Stimulated activated CD8-positive, alpha-beta memory T cell treated with anti-CD3 and anti-CD28 coated beads, Interleukin-15, amount 100 ng/mL, for 48 hours (primary cell): ENCODE measurements at places on chromosomes 4 and X.
A peak's percentile ranks its signal among the peaks of the same experiment; 100 is the strongest.

- no peak for DNase-seq
Measured at GRCh38 chr4:931194-931959, 739 bp downstream of the GAK start.

DNA sequence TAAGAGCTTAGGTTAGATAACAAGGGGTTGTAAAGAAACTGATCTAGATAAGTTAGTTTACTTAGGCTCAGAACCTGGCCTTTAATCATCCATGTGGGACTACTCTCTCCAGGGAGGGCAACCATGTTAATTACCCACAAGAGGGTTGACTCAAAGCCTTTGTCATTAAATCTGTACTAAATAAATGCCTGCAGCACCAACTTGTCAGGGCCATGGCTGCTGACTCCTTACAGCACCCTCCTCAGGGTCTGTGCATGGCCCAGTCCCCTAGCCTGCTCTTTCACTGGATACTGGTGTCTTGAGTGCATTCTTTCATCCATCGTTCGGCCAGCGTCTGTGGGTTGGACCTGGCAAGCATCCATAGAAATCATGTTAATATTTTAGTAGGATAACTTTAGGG lies 34.7 kb downstream of the CASP3 start:
- no peak for DNase-seq

GRCh38 chr4:25234390-25235370 lies 847 bp downstream of the PI4K2B start:
- peak; percentile 24 for DNase-seq

- DNase-seq = no peak
Measured at GRCh38 chr4:147853706-147854105, 121.8 kb downstream of the ARHGAP10 start.

DNA sequence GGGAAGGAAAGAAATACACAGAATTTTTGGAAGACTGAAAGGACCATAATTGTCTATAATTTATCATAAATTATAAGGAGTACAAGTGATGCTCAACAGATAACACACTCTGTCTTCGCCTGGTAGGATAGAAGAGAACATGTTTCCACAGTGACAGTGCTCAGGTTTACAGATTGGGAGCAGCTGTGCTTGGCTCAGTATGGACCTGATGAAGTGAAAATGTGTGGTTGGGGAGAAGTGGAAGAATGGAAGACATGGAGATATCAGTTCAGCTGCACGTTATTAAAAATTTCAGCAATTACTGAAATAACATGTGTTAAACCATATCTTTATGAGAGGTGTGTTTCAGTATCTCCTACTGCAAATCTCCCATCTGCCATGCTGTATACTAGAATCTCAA lies 90.6 kb downstream of the TLL1 start:
- DNase-seq = no peak

GRCh38 chrX:121146059-121146628 lies 98.7 kb downstream of the GLUD2 start:
- no peak for DNase-seq

GRCh38 chr4:80386281-80386886 lies 50.9 kb downstream of the CFAP299 start:
- DNase-seq = no peak

DNA sequence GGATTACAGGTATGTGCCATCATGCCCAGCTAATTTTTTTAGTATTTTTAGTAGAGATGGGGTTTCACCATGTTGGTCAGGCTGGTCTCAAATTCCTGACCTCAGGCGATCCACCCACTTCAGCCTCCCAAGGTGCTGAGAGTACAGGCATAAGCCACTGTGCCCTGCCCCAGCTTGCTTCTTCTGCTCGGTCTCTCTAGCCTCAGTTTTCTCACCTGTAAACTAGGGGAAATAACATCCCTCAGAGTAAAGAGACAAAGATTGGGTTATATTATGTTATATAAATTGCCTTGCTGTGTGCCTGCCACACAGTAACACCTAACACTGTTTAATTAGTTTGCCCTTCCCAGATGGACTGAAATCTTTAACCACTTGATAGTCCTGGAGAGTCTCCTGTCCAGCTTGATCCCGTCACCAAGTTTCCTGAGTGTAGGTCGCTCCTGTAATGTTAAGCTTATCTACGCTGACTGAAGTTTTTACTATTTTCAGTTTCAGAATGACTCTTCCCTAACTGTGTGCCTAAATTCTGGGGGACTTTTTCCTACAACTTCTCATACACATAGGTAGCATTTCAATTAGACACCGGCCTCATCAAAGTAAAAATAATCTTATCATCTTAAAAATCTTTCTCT lies 412.7 kb upstream of the TENM3 start:
- no peak for DNase-seq

DNA sequence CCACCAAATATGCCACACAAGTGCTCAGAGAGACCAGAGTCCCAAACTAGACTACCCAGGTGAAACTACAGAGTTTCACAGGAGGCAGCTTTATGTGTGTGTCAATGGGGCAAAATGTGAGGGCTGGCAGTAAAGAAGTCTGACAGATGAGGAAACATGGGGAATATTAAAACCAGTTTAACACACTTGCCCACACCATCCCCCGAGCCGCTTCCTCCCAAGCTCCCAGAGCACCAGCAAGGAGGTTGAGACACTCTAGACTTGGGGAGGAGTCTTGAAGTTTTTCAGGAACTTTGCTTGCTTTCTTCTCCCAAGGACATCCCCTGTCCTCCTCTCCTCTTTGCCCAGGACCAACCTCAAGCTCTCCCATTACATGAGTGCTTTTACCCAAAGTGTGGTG lies 94.7 kb upstream of the SPRY1 start:
- DNase-seq = no peak

DNA sequence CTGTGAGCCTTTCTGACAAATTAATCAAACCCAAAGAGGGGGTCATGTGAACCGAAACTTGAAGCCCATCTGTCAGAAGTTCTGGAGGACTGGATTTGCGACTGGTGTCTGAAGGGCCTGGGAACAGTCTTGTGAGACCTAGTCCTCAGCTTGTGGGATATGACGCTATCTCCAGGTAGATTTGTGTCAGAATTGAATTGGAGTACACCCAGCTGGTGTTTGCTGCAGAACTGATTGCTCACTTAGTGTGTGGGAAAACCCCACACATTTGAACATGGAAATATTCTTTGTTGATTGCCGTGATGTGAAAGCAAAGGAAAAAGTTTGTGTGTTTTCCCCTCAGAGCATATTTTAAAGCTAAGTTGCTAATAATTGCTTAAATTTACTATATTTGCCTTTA lies 30.3 kb upstream of the TMSB15B start:
- no peak for DNase-seq

- DNase-seq = no peak
Measured at GRCh38 chr4:67366311-67366861, 178.9 kb downstream of the CENPC start.

DNA sequence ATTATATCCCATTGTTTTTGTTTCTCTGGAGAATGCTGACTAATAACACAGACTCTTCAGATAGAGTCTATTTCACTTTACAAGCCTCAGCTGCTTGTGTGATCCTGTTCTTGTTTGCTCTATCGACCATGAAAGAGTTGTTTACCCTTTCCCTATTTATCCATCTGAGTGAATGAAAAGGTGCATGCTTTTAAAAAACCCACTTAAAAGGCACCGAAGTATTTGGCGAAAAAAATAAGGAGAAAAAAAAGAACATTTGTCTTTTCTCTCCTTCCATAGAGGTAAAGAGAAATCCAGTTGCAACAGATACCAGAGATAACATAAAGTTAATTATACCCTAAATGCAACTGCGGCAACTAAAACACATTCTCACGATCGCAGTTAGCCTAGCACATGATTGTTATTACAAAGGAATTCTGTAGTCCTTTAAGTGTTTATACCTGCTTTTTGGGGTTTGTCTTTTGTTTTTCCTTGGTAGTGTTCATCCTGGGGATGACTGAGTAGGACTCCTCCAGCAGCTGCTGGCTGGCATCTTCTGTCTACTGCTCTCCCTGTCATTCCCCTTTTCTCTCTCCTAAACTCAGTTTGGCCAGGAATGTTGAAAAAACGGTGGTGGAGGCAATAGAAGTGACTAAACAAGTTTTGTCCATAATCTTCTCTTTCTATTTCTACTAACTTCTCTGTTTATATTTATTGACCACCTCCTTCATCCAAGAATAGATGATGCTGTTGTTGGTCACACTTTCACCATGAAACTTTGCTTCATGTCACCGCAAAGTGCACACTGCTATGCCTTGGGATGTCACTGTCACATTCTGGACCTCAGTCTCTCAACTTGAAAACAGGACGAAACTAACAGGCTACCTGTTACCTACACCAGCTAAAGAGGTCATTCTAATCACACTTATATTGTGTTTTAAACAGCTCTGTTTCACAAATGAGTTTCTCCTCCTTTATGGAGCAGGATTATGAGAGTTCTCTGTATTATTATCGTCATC lies 41.9 kb upstream of the FRAS1 start:
- DNase-seq = no peak

- peak; percentile 36 for DNase-seq
Measured at GRCh38 chr4:15231265-15232091, 196.4 kb upstream of the C1QTNF7 start.

DNA sequence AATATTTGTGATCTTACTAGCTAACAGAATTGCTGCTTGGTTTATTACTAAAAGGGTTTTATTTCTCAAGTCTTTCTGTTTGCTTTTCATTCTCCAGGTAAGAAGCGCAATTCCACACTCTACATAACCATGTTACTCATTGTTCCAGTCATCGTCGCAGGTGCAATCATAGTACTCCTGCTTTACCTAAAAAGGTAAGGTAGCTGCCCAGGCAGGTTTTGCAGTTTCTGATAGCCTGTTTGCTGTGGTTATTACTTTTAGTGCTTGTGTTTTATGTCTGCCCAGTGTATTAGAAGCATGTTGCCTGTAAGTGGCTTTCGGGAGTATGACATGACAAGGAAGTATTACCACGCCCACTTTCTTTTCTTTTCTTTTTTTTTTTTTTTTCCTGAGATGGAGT lies 46.4 kb downstream of the IL13RA1 start:
- no peak for DNase-seq

GRCh38 chr4:153013202-153013977 lies 77.3 kb downstream of the FHDC1 start:
- no peak for DNase-seq

- DNase-seq = no peak
Measured at GRCh38 chr4:168151327-168151726, 59.0 kb downstream of the ANXA10 start.

DNA sequence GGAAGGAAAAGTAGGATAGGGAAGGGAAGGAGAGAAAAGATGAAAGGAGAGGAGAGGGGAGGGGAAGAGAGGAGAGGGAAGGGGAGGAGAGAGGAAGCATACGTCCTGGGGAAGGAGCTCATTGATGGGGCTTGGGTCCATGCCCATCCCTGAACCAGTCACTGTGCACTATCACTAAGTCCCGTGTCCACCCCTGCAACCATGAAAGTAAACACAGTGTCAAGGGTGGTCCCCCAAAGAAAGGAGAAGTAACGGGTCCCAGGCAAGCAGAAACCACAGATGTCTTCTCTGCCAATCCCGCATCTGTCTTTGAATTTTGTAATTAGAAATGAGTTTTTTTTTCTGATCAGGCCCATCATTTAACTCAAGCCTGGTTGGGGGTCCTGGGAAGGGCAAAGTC lies 55.2 kb downstream of the LGI2 start:
- DNase-seq = no peak
